ENCODE measurements at places on chromosomes 3 and 15.

DNA sequence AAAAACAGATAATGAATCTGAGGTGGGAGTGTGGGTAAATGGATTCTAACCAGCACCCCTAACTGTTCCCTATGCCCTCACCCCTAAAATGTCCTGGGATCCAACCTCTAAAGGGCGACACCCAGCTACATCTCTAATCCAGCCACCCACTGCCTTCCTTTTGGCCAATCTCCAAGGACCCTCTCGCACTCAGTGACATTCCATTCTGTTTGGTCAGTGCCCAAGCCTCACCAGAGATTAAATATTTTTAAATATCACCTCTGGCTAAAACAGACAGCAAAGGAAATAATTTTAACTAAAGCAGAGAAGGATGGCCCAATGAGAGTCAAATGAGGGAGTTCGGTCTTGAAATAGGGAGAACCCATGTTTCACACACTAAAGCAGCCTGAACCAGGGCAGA, 19.9 kb upstream of the SCN10A start:
- DNase-seq: no peak

- no peak for DNase-seq
These were observed 688 bp downstream of the XPC start for GRCh38 chr3:14177580-14178246.

- DNase-seq: no peak
These were observed 54.9 kb downstream of the ABCC5 start for GRCh38 chr3:183962807-183963206.

DNA sequence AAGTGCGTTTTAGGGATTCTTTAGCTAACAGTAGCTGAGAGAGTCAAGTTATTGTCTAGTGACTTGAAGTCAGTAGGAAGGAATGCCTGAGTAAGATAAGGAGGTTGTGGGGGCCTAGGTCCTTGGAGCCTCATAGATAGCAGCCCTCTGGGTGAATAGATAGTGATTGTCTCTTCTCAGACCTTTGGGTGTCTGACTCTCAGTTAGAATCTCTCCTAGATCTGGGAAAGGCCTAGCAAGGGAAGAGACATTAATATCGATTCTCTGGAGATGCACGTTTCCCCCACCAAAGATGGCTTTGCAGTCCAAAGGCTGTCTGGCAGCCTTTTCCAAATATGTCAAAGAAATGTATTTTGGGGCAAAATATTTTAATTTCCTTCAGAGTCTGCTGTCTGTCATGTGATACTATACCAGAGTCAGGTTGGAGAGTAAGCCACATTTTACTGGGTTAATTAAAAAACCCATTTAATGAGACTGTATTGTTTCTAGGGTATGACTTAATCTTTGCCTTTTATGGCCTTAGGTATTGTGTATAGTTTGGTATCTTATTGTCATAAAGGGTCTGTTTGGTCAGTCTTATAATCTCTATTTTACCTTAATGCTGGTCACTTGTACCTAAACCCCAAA, 92.2 kb downstream of the ST6GAL1 start:
- DNase-seq: no peak

- peak; percentile 20 for DNase-seq
These were observed 70.6 kb upstream of the STT3B start for GRCh38 chr3:31462050-31462569.

DNA sequence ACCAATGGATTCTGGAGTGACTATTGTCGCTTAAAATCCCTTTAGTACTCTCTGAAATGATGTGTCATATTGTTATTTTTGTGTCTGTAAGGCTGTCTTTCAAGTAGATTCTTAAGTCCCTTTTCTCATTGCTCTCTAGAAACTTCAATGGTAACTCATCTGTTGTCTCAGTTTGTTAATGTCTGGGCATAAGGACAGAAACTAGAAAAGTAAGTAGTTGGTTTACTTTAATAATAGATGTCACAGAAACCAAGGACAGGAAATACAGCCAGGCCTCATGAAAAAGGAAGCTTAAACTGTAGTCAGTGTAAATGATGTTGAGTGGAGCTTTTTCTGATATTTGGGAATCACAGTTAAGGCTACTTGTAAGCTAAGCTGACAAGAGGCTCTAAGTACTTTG, 730.2 kb upstream of the DPPA4 start:
- no peak for DNase-seq

DNA sequence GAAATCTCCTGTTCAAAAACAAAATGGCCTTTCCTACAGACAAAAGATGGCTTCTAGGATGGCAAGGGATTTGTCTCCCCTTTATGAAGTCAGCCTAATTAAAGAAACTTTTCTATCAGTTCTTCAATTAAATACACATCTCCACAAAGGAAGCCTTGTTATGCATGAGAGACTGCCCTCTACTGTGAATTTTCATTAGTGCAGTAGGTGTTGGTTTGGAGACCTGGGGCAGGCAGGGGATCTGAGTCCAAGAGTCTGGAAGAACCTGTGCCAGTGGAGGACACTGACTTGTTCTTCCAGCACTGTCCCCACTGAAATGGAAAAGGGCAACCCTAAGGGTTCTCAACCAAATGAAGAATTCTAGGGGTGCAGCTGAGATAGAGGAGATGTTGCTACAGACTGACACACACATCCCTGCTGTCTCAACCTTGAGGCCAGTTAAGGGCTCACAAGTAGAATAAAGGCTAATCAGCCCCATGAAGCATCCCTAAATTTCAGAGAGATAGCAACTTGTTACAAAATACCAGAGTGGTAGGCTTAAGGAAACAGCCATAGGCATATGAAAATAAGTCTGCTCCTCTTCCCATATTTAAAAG, 174.0 kb upstream of the PRICKLE2 start:
- DNase-seq: no peak
